ENCODE measurements at places on chromosomes 2 and 18. TPM values are rescaled to one million over a fixed set of nuclear protein-coding genes. Genes with fewer than 3 reads are reported as not detected.
A peak's percentile ranks its signal among the peaks of the same experiment; 100 is the strongest.

RGPD3 gene
- 0.16 TPM for total RNA-seq

FSIP2 gene
- total RNA-seq: not detected

DNA sequence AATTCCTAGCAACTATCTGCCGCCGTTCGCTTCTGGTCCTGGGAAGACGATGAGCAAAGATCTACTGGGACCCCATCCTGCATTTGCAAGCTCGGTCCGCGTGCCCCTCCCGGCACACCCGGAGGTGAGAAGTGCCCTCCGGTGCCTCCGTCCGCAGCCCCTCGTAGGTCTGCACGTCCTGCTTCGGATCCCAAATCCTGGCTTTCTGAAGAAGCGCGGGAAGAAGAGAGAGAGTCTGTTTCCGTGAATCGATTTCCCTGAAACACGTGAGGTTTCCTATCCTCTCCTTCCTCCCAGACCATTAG is 5.0 kb upstream of the OSR1 start:
- H3K27ac ChIP-seq: peak overlapping the region; percentile 4
- H3K27me3 ChIP-seq: peaks cover 95% of the 10 kb centered on the region
- DNase-seq: no peak
- H3K36me3 ChIP-seq: no peaks in the 10 kb centered on the region
- H3K4me1 ChIP-seq: peaks cover 23% of the 10 kb centered on the region

DNA sequence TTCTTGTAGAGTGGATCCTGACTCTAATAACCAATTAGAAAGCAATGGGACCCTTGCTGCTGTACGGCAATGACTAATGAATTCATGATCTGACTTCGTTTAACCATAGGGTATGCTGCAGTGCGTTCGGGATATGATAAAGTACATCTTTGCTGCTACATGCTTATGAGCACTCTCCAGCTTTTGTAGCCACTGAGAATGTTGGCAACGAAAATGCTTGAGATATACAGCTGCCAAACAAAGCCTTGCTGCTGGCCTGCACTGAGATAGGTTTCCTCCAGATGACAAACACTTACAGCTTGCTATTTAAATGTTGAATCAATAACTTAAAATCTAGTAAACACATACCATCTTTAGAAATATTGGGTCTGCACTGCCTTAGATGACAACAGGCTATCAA is 372.4 kb upstream of the SLC8A1 start:
- no peaks in the 10 kb centered on the region for H3K36me3 ChIP-seq
- no peak overlapping the region for H3K4me3 ChIP-seq
- H3K27me3 ChIP-seq: no peaks in the 10 kb centered on the region
- DNase-seq: no peak
- no peaks in the 10 kb centered on the region for H3K4me1 ChIP-seq
- H3K27ac ChIP-seq: no peak overlapping the region

DNA sequence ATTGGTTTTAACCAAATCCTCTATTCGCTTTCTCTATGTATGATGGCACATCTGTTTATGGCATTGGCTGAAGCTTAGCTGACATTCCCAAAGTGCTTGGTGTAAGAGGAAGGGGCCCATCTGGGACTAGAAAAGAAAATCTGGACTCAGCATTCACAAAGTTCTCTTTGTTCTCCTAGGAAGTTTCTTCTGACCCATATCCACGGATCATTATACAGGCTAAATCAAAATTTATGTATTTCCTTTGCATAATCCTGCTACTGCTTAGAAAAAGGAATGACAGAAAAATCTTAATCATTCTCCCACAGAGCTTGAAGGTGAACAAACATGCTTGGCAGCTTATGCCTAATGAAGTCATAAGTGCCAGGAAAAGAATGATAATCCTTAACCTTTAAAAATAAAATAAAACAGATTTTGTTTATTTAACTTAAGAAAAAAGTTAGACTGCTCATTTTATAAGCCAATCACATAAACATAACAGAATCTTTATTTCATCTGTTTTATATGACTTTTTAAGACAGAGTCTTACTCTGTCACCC is 88.4 kb downstream of the NYAP2 start:
- no peaks in the 10 kb centered on the region for H3K36me3 ChIP-seq
- no peaks in the 10 kb centered on the region for H3K4me1 ChIP-seq
- no peaks in the 10 kb centered on the region for H3K27me3 ChIP-seq
- no peak overlapping the region for H3K27ac ChIP-seq

- DNase-seq: peak; percentile 76
- H3K27me3 ChIP-seq: no peaks in the 10 kb centered on the region
- H3K36me3 ChIP-seq: peaks cover 6% of the 10 kb centered on the region
- peaks cover 66% of the 10 kb centered on the region for H3K4me1 ChIP-seq
- peak overlapping the region; percentile 84 for H3K27ac ChIP-seq
These were observed 61.0 kb upstream of the TAF1B start for GRCh38 chr2:9782197-9782719.

- H3K27ac ChIP-seq: no peak overlapping the region
- no peaks in the 10 kb centered on the region for H3K36me3 ChIP-seq
- no peak overlapping the region for H3K4me3 ChIP-seq
These were observed 22.3 kb upstream of the B3GNT7 start for GRCh38 chr2:231373184-231373583.

NT5DC4 gene
- not detected for total RNA-seq

GRCh38 chr2:55530539-55531081 is 11.1 kb downstream of the CFAP36 start:
- H3K4me1 ChIP-seq: peaks cover 18% of the 10 kb centered on the region
- peaks cover 39% of the 10 kb centered on the region for H3K36me3 ChIP-seq
- peak overlapping the region; percentile 85 for H3K27ac ChIP-seq
- H3K4me3 ChIP-seq: peak overlapping the region; percentile 4
- DNase-seq: no peak

NYAP2 gene
- not detected for total RNA-seq

- peak; percentile 45 for DNase-seq
- H3K4me3 ChIP-seq: no peak overlapping the region
- H3K36me3 ChIP-seq: no peaks in the 10 kb centered on the region
- no peak overlapping the region for H3K27ac ChIP-seq
- peaks cover 15% of the 10 kb centered on the region for H3K27me3 ChIP-seq
These were observed 66.8 kb upstream of the ASAP2 start for GRCh38 chr2:9139491-9140443.
